HTR-8/SVneo (cell line): ENCODE measurements at places on chromosomes 12 and 14.

DNA sequence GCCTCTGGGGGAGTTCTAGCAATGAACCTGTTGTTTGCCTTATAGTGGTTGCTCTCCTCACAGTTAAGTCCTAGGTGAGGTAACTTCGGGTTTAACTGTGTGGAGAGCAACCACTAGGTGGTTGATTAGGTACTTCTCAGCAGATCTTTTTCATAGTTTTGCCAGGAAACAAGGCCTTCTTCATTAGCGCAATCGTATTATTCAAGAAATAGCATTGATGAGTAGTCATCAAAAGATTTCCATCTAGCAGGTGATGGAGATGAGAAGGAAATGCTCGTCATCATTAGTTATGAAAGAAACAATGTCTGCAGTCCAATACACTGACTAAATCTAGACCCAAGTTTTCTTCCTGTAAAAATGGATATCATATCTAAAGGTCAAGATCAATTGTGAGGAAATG, 923.3 kb downstream of the AACS start:
- no peak for DNase-seq

DNA sequence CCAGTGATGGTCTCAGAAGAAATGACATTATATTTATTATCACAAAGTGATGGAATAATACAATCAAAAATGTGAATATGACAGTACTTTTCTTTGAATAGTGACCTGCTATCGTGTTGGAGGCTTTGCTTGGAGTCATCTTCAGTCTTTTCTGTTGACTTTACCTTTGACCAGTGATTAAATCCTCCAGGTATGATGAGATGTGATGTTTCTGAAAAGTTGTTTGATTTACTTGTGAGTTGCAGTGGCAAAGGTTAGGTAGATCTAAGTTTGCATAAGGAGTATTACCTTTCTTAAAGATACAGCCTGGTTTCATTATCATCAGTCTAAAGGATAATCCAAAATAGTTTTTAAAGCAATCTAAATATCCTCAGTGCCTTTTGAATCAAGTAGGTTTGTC, 4.6 kb downstream of the TCP11L2 start:
- no peak for DNase-seq

DNA sequence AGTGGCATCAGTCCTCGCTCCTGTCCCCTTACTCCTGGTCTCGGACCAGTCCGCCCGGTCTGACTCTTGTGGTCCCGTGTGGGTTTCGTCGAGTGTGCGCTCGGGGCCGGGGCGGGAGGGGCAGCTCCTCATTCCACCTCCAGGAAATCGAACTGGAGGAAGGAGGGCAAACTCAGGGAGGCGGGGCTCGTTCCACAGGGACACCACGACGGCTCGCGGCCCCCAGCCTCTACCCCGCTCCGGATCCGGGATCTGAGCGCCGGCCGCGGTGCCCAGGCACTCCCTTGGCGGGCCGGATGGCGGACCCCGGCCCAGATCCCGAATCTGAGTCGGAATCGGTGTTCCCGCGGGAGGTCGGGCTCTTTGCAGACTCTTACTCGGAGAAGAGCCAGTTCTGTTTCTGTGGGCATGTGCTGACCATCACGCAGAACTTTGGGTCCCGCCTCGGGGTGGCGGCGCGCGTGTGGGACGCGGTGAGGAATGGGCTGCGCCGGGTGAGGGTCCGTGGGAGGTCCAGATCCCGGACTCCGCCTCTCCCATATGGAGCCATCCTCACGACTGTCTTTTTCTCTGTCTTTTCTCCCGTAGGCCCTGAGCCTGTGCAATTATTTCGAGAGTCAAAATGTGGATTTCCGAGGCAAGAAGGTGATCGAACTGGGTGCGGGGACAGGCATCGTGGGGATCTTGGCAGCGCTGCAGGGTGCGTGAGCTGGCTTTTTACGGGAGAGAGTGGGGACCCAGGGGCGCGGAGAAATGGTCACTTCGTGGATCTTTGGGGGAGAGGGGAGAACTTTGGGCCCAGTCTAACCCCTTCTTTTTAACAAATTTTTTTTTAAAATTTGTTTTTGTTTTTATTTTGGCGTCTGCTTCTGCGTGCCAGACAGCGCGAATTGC, at the start of gene EEF1AKMT3:
Gene EEF1AKMT3 (plus strand): TSS at position 186 of the 894 bp plus-strand sequence. CDS start 111 bp downstream, at position 297.
- peak; percentile 57 for DNase-seq

DNA sequence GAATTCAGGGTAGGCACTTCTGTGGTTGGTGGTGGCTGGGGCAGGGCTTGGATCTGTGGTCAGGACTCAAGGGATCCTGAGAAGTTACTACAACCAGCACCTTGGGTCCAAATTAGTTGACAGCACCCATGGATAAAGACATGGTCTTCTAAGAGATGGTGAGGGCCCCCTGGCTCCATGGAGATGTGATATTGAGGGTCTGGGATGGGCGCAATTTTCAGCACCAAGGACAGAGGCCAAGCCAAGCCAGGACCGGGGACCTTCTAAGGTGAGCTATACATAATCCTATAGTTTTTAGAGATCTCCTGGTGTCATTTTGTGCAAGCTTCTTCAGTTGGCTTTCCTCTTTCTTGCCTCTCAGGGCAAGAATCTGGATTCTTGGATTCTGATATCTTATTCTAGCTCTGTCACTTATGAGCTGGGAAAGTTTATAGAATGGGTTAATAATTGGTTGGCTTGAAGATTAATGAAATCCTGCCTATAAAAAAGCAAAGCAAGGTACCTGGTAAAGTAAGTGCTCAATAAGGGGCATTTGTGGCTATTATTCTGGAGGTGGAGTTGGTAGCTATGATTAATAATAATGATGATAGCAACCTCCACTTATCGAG, 130.1 kb upstream of the LHX5 start:
- DNase-seq = peak; percentile 15

GRCh38 chr14:65044596-65044959, 57.7 kb downstream of the MAX start:
- DNase-seq = no peak

DNA sequence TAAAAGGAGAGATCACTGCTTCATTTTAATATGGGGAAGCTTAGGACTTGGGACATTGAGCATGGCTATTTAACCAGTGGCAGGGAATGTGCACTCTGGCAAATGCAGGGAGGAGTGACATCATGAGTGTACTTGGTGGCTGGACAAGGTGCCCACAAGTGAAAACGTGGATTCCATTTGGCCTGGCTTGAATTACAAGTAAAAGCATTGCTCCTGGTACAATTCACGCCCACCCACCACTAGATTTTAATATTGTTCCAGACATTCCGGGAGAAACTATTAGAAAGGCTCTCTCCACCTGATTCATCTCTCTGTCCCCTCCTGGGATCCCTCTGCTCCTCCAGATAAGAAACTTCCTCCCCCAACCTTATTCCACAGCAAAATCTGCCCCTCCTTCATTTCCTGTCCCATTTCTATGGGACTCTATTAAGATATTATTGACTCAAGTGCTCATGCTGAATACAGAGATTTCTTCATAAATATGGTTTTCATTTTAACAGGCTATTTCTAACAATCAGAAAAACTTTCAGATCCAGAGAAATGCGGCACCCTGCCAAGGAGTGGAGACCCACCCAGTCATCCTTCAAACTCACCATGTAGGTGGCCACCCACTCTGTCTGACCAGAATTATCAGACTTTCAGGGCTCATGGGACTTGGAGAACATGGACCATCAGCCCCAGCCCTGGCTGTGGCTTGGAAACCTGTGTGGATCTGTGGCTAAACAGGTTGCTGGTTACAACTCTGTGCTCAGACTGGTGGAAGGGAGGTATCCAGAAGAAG, 43.2 kb downstream of the SSPN start:
- DNase-seq = no peak

GRCh38 chr12:111732786-111733185, 33.9 kb upstream of the ALDH2 start:
- DNase-seq = no peak

- DNase-seq = no peak
These were observed 21.5 kb upstream of the MMP17 start for GRCh38 chr12:131806674-131807073.

DNA sequence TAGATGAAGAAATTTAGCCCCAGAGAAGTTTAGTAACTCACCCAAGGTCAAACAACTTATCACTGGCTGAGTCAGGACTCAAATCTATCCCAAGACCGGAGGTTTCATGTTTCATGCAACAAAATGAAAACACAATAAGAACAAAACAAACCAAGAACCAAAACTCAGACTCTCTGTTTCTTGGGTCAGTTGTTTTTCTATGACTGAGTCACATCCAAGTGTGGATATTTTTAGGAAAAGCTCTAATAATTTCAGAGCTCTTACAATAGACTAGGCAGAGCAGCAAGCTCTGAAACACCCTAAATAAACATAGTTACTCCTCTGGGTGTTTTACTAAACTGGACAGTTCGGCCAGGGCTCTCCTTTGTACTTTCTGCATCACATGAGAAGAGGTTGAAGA, 87.6 kb upstream of the PRB2 start:
- DNase-seq = no peak

- DNase-seq = no peak
These were observed 5.5 kb downstream of the PLEKHG6 start for GRCh38 chr12:6315704-6316597.

- peak; percentile 55 for DNase-seq
These were observed 152.3 kb downstream of the MSRB3 start for GRCh38 chr12:65430571-65431306.

DNA sequence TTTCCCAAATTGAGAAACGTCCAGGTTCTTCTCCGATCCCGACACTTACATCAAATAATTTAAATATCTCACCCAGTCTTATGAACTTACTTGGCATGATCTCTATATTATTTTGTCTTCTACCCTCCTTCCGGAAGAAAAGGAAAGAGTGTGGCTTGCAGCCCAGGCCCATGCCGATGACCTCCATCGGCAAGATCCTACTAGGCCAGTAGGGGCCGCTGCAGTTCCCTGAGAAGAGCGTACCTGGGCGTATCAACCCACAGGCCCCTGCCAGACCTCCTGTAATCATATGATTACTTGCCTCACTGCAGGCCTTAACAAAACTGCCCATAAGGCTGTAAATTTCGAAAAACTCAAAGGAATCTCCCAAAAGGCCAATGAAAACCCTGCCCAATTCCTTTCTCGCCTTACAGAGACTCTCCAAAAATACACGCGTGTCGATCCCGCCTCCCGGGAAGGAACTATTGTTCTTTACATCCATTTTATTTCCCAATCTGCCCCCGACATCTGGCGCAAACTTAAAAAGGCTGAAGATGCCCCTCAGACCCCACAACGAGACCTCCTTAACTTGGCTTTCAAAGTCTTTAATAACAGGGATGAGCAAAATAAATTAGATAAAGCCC, 69.6 kb downstream of the MOK start:
- DNase-seq = peak; percentile 91
